GM23338 (cell line): ENCODE measurements at places on chromosomes 5 and 9.

GRCh38 chr9:135486267-135487065, 6.9 kb downstream of the PPP1R26 start:
- no peak overlapping the region for H3K27ac ChIP-seq
- peaks cover 5% of the 10 kb centered on the region; the same call in 1 of the 2 replicates for H3K4me1 ChIP-seq
- H3K27me3 ChIP-seq, result no peaks in the 10 kb centered on the region
- H3K36me3 ChIP-seq, result peaks cover 7% of the 10 kb centered on the region; the same call in 1 of the 2 replicates
- no peak for DNase-seq
- no peak overlapping the region for H3K4me3 ChIP-seq

DNA sequence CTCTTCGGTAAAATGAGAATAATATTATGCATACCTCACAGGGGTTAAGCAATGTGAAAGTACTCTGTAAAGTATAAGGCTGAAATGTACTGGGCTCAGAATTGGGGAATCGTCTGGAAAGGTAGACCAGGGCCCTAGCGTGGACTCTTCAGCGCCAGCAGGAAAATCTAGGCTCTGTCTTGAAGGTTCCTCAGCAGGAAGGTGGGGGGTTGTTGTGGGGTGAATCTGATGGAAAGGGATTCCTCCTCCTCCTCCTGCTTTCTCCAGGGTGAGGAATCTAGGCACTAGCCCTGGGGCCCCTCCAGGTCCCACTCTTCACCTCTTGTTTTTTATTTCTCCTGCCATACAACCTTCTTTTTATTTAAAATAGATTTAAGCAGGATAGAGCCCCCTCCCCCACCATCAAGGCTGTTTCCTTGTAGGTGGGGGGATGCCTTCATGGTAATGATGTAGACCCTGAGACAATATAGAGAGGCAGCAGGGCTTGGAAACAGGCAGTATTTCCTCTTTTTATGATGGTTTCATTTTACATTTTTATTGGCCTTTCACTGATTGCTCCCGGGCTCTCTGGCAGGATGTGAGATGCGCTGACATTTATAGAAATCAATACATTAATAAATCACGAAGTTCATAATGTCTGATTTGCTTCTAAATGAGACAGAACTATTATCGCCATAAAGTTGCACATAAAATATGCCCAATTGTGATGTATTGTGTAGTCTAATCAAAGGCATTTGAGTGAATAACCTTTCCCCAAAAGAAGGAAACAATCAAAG, 78.9 kb upstream of the GABRP start:
- H3K4me1 ChIP-seq, result peaks cover 6% of the 10 kb centered on the region; the same call in 1 of the 2 replicates
- DNase-seq, result no peak
- H3K27ac ChIP-seq, result no peak overlapping the region

GRCh38 chr5:66744040-66744439, 147.8 kb downstream of the MAST4 start:
- DNase-seq, result no peak
- no peak overlapping the region for H3K27ac ChIP-seq
- no peak overlapping the region for H3K4me3 ChIP-seq
- no peaks in the 10 kb centered on the region for H3K36me3 ChIP-seq

GRCh38 chr9:137198051-137198901, 2.3 kb downstream of the TPRN start:
- no peaks in the 10 kb centered on the region for H3K27me3 ChIP-seq
- H3K4me1 ChIP-seq, result peaks cover 16% of the 10 kb centered on the region; the same call in 1 of the 2 replicates
- peak overlapping the region; percentile 55; the same call in 1 of the 2 replicates for H3K4me3 ChIP-seq
- no peaks in the 10 kb centered on the region for H3K36me3 ChIP-seq

- no peaks in the 10 kb centered on the region for H3K4me1 ChIP-seq
- DNase-seq, result no peak
- no peak overlapping the region for H3K27ac ChIP-seq
- H3K4me3 ChIP-seq, result no peak overlapping the region
- peaks cover 6% of the 10 kb centered on the region for H3K27me3 ChIP-seq
Observed at GRCh38 chr9:97703437-97704344, 6.6 kb upstream of the XPA start.

GRCh38 chr5:76490960-76491359, 87.9 kb downstream of the IQGAP2 start:
- peak overlapping the region; percentile 91 for H3K27ac ChIP-seq
- no peak for DNase-seq
- peaks cover 70% of the 10 kb centered on the region for H3K4me1 ChIP-seq
- no peak overlapping the region for H3K4me3 ChIP-seq
- H3K36me3 ChIP-seq, result no peaks in the 10 kb centered on the region
- no peaks in the 10 kb centered on the region for H3K27me3 ChIP-seq

DNA sequence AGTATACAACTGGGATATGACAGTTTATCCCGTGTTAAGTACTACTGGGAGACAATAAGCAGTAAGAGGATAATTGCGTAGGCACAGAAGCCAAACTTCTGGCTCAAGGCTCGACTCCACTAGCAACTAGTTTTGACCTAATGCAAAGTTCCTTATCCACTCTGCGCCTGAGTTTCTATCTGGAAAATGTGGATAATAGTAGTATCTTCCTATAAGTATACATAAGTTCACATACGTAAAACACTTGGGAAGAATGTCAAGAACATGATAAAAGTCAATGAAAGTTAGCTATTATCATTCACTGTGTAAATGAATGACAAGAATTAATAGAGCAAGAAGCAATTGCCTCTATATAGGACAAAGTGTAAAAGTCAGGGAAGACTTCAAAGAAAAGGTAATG, 45.7 kb downstream of the FTMT start:
- no peaks in the 10 kb centered on the region for H3K27me3 ChIP-seq
- DNase-seq, result no peak
- no peaks in the 10 kb centered on the region for H3K36me3 ChIP-seq
- no peaks in the 10 kb centered on the region for H3K4me1 ChIP-seq
- no peak overlapping the region for H3K4me3 ChIP-seq

GRCh38 chr9:38233343-38233742, 159.2 kb upstream of the ALDH1B1 start:
- H3K4me1 ChIP-seq, result peaks cover 8% of the 10 kb centered on the region
- H3K4me3 ChIP-seq, result no peak overlapping the region
- peaks cover 16% of the 10 kb centered on the region for H3K27me3 ChIP-seq
- H3K36me3 ChIP-seq, result no peaks in the 10 kb centered on the region
- H3K27ac ChIP-seq, result no peak overlapping the region

DNA sequence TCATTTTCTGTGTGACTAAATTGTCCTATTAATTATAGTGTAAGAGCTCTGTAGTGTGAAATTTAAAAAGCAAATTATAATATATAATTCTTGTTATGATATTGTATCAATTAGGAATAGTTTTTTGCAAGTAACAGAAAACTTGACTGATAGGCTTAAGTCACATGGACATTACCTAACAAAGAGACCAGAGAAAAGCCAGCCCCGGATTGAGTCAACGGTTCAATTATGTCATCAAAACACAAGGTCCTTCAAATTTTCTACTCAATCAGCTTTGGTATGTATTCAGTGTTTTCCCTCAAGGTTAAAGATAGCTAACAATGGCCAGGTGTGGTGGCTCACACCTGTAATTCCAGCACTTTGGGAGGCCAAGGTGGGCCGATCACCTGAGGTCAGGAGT, 126.7 kb upstream of the PTGER4 start:
- peaks cover 8% of the 10 kb centered on the region; the same call in 1 of the 2 replicates for H3K4me1 ChIP-seq
- no peak for DNase-seq
- H3K27ac ChIP-seq, result no peak overlapping the region
- H3K4me3 ChIP-seq, result no peak overlapping the region
- H3K27me3 ChIP-seq, result no peaks in the 10 kb centered on the region

DNA sequence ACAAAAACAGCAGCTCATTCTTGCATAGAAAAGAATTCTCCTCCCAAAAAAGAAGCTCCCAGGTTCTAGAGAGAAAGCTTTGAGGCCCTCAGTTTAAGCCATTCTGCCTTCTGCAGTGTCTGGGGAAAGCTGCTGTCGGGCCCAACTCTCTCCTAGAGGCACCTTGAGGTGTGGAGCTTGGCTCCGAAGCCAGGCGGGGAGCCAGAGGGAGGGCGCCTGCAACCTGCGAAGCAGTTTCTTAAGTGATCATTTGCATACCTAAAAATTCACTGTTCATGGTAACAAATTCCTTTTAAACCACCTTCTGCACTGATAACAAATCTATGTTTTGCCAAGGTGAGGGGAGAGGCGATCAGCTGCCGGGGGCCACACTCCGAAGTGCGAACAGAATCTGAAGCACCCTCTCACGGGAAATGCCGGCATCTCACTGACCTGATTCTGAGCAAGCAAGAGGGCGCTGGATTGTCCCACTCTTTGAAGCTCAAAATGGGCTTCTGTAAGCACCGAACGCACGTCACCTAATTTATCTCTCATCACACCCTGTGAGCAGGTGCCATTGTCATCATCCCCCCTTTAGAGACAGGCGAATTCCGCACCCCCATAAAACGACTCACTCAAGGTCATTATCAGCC, 86.1 kb downstream of the GTF3C4 start:
- no peaks in the 10 kb centered on the region for H3K27me3 ChIP-seq
- H3K4me1 ChIP-seq, result peaks cover 8% of the 10 kb centered on the region
- no peak overlapping the region for H3K4me3 ChIP-seq
- DNase-seq, result no peak
- no peaks in the 10 kb centered on the region for H3K36me3 ChIP-seq

DNA sequence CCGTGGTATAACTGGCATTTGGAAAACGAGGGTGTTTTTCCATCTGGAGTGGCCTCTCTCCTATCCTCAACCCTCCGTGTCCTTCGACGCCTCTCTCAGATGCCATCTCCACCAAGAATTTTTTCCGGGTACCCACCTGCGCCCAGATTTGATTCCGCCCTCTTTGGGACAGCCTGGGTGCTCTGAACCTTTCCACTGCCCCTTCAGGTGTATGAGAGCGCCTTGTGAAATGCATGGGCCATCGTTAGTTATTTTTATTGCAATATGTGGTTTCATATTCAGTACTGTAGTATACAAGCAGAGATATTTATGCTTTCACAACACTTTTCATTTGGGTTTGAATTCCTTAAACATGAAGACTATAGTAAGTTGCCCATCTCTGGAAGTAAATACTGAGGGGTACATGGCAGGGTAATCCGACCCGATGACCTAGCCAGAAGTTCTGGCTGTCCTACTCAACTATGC, 78.2 kb upstream of the IFNE start:
- no peak overlapping the region for H3K27ac ChIP-seq
- H3K27me3 ChIP-seq, result peaks cover 32% of the 10 kb centered on the region
- peak overlapping the region; percentile 67 for H3K4me3 ChIP-seq

GRCh38 chr9:23278561-23278960, 547.5 kb downstream of the ELAVL2 start:
- H3K27me3 ChIP-seq, result no peaks in the 10 kb centered on the region
- H3K27ac ChIP-seq, result no peak overlapping the region
- H3K36me3 ChIP-seq, result no peaks in the 10 kb centered on the region
- H3K4me1 ChIP-seq, result no peaks in the 10 kb centered on the region

DNA sequence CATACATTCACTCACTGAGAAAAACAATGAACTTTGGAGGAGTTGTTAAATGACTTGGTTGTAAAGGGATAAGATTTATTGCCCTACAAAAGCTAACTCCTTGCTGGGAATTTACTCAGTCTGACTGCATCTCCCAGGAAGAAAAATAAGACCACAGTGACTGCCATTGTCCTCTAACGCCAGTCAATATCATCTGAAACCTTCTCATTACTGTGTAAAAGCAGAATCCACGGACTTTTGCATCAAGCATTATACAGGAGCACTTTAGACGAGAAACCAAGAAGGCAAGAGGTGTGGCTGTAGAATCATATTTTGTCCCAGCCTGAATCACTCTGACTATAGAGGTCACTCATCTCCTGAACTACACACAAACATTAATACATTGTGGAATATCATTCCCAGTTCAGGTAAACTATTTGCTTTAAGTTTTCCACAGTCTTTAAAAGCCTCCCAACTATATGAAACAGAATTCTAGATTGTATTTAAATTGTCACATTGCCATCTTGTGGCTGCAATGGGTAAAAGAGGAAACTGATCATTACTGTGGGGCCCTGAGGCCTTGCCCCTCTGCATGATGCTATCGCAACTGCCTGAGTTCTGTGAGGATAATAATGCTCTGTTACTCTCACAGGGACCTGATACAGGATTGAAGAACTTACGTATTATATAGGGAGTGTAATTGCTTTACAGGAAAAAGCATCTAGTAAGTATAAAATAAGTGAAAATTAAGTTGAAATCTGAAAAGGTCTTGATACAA, 142.9 kb downstream of the SLCO4C1 start:
- no peak overlapping the region for H3K4me3 ChIP-seq
- H3K4me1 ChIP-seq, result no peaks in the 10 kb centered on the region
- peak; percentile 76 for DNase-seq
- peaks cover 6% of the 10 kb centered on the region; the same call in 1 of the 2 replicates for H3K27me3 ChIP-seq
- no peak overlapping the region for H3K27ac ChIP-seq
